Esophagus squamous epithelium (tissue), 5 donors: ENCODE measurements at places on chromosomes 11 and 22.

DNA sequence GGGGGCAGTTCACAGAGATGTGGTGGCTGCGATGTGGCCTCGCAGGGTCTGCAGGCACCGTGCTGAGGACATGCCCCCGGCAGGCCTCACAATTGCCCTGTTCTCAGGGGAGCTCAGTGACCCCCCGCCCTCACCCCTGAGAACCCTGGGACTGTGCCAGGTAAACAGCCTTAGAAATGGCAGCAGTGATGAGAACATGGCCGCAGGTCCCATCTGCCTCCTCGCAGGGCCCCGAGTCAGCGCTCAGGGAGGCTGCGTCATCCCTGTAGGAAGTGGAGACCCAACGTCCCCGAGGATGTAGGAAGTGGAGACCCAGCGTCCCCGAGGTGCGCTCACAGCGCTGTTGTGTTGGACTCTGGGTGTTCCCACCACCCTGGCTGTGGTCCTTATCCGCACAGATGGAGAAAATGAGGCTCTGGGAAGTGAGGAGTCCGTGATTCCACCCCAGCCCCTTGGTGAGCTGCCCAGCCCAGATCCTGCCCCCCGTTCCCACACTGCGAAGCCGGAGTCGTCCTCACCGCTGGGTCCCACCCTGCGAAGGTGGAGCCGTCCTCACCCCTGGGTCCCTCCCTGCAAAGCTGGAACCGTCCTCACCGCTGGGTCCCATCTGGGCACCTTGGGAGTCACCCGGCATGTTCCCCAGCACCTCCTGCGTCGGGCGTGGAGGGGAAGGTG, 1086.8 kb downstream of the BRD1 start:
- no peak for DNase-seq

DNA sequence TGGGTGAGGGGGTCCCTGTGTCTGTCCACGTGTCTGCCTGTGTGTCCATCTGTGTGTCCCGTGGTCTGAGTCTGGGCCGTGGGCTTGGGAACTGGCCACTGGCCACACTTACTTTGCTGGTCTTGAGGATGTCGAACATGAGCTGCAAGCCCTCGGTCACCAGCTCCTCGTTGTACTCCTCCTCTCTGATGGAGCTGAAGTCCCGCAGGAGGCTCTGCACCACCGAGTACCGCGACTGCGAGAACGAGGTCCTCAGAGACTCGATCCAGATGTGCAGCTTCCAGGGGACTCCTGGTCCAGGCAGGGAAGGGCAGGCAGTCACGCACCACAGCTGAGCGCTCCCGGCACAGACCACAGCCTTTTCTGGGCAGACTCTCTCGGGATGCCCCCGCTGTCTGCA, 55.4 kb downstream of the NAT10 start:
- DNase-seq = no peak

DNA sequence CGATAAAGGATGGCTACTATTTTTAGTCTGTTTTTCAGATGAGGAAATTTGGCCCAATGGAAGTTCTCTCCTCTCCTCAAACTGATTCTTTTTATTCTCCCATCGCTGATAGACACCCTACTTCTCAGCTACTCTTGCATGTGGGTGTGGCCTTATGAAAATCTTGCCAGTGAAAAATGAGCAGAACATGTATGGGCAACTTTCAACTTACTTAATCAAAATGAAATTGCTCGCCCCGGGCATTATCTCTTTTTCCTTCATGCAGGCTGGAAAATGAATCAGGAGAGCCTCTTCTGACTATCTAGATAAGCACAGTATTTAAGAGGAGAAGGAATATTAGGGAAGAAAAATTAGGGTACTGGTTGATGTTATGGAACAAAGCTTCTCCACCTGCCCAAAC, 2354.7 kb upstream of the RAG2 start:
- no peak for DNase-seq

DNA sequence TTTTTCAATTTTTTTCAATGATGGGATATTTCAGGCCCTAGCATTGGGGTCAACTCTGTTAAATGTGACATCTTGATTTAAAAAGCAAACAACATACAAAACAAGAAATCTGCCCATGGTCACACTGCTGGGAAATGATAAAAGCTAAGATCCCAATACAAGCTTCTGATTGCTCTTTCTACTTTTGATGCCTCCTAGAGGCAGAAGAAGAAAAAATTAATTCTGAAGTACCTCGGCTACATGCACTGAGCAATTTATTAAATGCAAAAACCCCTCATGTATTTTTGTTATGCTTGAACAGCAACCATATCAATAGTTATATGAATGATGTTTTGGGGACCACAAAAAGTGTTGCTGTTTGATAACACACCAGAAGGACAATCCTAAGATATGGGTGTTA, 342.1 kb upstream of the NARS2 start:
- DNase-seq = no peak
